ENCODE measurements at places on chromosomes 2 and 18. TPM values are rescaled to one million over a fixed set of nuclear protein-coding genes. Genes with fewer than 3 reads are reported as not detected.

CCDC150 gene
- 8.6 TPM for total RNA-seq

ERMN gene
- 0.71 TPM for total RNA-seq

NXPH2 gene
- 1.3 TPM for total RNA-seq

OBSL1 gene
- total RNA-seq: 9.6 TPM

MAT2A gene
- 78.4 TPM for total RNA-seq

DYNAP gene
- 0.09 TPM for total RNA-seq

PROM2 gene
- 2.3 TPM for total RNA-seq

METAP1D gene
- total RNA-seq: 2.4 TPM

- H3K4me1 ChIP-seq: peaks cover 14% of the 10 kb centered on the region
- H3K27me3 ChIP-seq: no peaks in the 10 kb centered on the region
- H3K27ac ChIP-seq: no peak overlapping the region
- H3K4me3 ChIP-seq: no peak overlapping the region
- peaks cover 30% of the 10 kb centered on the region for H3K36me3 ChIP-seq
- peak; percentile 42 for DNase-seq
These were observed 18.8 kb downstream of the NEMP2 start for GRCh38 chr2:190515687-190516086.

GRCh38 chr18:38032516-38032915, 466.9 kb upstream of the CELF4 start:
- H3K36me3 ChIP-seq: no peaks in the 10 kb centered on the region
- H3K4me1 ChIP-seq: no peaks in the 10 kb centered on the region
- H3K27ac ChIP-seq: no peak overlapping the region
- DNase-seq: no peak
- H3K4me3 ChIP-seq: no peak overlapping the region

- no peak overlapping the region for H3K4me3 ChIP-seq
- no peaks in the 10 kb centered on the region for H3K27me3 ChIP-seq
- peaks cover 12% of the 10 kb centered on the region for H3K4me1 ChIP-seq
These were observed 214.4 kb downstream of the FHOD3 start for GRCh38 chr18:36511791-36512352.

DNA sequence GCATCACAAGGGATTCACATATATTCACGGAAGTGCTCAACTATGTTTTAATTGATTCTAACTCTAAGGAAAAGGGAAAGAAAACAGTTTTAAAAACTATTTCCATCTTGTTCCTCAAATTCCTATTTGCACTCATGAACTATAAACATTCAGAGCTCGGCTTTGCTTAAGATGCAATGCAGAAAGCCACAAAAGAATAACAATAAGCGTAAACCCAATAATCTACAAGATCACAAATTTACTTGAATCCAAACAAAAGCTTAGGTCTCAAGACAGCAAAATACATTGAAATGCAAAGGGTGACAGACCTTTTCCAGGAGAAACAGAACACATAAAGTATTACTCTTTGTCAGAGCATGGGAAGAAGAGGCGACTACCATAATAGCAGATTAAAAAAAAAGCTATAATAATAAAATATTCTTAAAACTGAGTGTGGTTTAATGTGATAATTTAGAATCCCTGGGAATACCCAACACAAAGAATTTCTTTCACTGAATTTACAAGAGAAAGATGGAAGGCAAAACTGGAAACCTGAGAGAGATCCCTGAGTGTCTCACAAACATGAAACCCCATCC, 1094.9 kb downstream of the LRP1B start:
- no peaks in the 10 kb centered on the region for H3K27me3 ChIP-seq
- H3K36me3 ChIP-seq: no peaks in the 10 kb centered on the region
- no peak overlapping the region for H3K4me3 ChIP-seq
- no peak overlapping the region for H3K27ac ChIP-seq

- no peak overlapping the region for H3K4me3 ChIP-seq
- DNase-seq: no peak
- H3K36me3 ChIP-seq: no peaks in the 10 kb centered on the region
- H3K4me1 ChIP-seq: no peaks in the 10 kb centered on the region
These were observed 250.9 kb downstream of the ICOS start for GRCh38 chr2:204187229-204188083.

GRCh38 chr2:196105951-196106350, 37.3 kb upstream of the DNAH7 start:
- no peaks in the 10 kb centered on the region for H3K27me3 ChIP-seq
- no peak overlapping the region for H3K27ac ChIP-seq

GRCh38 chr2:121128741-121129659, 156.0 kb downstream of the TFCP2L1 start:
- no peak for DNase-seq
- no peaks in the 10 kb centered on the region for H3K27me3 ChIP-seq

Data from thymus (tissue), 14 donors.